Stimulated activated CD8-positive, alpha-beta memory T cell treated with anti-CD3 and anti-CD28 coated beads, Interleukin-7, amount 100 ng/mL, for 24 hours (primary cell): ENCODE measurements at places on chromosomes 6 and 20.

DNA sequence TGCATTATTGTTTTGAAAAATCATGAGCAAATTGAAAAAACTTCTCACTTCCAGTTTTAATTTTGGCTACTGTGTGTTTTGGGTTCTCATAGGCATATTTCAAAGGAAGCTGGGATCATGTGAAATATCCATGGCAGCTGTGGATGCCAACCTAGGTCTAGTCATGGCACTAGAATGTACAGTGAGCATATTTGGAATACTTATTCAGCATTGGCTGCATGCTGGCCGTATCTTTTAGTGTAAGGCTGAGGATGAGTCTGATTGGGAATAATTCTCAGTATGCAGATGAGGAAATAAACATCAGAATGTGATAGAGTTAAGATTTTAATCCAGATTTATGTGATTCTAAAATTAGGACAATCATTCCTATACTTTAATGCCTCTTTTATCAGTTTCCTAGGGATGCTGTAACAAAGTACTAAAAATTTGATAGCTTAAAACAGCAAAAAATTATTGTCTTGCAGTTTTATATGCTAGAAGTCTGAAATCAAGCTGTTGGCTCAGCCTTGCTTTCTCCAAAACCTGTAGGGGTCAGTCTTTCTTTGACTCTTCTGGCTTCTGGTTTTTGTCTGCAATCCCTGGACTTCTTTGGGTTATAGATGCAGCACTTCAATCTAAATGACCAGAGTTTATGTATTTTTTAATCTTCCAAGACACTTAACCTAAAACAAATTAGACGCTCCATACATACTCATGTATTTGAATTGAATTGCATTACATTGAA lies 37.7 kb upstream of the DEFB112 start:
- DNase-seq = no peak

GRCh38 chr6:114142258-114142657 lies 171.3 kb upstream of the HDAC2 start:
- DNase-seq = no peak

GRCh38 chr6:169890049-169890448 lies 138.6 kb downstream of the ERMARD start:
- DNase-seq = no peak

- DNase-seq = no peak
These were observed 43.4 kb downstream of the SPDEF start for GRCh38 chr6:34512738-34513115.

DNA sequence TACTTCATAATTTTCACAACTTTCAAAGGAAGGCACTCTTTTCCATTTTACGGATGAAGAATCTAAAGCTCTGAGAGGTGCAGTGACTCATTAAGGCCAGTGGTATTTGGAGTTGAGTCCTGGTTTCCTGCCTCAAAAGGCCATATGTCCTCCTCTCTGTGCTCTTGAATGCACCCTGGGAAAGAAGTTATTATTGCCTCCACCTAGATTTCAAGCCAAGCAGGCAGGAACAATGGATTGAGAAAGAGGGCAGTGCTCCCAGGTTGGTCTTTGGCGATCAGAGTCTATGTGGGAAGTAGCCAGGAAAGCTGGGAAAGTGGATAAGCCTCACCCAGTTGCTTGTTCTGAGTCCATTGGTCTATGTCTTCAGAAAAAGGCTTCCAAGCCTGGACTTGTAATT lies 165.0 kb downstream of the MAFB start:
- DNase-seq = no peak

DNA sequence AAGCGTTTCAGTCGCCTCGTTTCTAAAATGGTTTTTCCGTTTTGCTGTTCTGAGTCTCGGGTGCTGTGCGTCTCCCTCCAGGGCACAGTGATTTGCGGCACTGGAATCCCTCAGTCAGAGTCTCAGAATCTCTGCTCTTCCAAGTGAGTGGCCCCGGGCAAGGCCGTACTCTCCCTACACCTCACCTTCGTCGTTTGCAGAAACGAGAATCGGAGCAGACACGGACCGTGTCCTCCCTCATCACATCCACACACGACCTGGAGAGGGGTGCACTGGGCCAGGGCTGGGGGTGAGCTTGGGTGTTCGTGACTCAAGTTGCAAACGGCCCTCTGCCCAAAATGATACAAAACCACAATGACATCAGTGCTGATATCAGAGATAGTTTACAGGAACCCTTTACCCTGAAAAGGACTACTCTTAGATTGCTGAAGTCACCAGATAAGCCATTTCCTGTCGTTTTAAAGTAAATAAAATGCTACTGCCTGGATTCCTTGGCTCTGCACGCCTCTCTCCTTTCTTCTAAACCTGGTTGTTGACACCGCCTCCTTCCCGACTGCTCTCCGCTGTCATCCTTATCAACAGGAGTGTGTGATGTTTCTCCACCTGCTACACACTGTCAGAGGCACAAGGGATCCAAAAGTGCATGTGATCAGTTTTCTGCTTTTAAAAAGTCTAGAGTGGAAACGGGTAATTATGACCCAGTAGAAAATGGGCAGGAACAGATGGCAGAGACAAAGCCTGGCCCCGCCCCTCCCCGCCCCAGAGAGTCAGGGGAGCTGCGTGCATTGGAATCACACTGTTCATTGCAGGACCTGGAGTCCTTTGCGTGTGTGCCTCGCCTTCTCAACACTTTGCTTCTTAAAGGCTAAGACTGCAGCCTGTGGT lies 38.4 kb downstream of the KIF25 start:
- no peak for DNase-seq

GRCh38 chr6:13486679-13487121 lies 700 bp downstream of the GFOD1 start:
- DNase-seq = no peak

DNA sequence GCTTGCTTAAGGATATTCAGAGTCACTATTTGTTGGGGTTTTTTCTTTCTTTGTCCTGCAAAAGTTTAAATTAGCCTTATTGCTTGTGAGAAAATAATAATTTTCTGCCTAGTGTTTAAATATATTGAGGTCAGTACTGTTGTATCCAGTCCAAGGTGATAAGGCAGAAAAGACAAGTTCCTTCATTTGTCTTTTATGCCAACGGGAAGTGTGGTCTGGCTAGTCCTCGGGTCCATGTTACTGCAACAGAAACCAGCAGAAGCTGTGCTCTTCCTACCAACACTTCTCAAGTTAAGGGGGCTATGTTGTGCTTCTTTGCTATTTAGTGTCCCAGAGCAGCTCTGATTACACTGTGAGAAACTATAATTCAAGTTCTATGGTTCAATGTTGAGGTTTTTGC lies 301.1 kb downstream of the TBC1D7 start:
- no peak for DNase-seq

DNA sequence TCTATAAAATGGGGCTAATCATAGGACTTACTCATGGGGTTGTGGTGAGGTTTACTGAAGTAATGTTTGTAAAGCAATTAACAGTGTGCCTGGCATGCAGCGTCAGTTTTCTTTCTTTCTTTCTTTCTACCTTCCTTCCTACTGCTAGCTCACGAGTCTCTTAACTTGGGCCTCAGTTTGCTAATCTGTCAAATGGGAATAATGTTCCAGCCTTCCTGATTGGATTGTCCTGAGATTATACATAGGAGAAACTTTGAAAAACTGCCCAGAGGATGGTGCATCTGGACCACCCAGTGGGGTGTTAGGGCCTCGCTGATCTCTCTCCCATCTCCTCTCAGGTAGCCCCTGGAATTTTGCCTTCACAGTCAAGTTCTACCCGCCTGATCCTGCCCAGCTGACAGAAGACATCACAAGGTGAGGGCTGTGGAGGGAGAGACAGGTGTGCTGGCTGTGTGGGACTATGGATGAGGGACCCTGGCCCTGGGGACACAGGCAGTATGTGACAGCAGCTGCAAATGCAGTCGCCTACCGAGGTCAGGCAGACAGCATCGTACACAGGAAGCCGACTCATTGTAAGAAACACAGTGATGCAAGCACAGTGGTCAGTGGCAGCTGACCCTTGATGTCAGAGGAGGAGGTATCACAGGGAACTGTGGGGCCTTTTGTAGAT lies 27.5 kb downstream of the EPB41L1 start:
- DNase-seq = no peak

DNA sequence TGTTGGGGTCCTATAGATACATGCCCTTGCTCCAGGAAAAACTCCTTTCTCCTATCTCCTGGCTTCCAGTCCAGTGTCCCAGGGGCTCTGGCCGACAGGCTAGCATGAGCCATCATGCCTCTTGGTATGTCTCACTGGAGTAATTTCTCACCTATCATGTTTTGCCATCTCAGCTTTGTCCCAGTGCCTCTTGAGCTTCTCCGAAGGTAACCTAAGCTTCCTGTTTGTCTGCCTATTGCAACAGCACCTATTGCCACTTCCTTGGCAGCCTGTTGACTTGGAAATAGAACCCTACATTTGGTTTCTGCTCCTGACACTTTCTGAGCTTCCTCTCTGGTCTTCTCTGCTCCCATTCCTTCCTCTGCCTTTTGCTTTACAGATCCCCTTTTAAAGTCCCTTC lies 197.7 kb downstream of the KCNQ5 start:
- DNase-seq = no peak

DNA sequence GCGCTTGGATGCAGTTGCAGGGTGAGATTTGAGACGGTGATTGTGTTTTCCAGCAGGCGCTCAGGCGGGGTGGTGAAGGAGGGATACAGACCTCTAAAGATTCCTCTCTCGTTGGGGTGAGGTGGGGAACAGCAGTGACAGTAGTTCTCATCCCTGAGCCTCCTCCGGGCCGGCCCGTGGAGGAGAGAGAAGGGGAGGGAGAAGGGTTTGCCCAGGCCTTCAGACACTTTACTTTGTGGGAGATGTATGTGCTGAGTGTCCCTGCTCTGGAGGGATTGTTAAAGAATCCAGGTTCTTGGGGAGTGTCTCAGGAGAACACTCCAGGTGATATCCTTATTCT lies 41.0 kb downstream of the PSMB9 start:
- no peak for DNase-seq

DNA sequence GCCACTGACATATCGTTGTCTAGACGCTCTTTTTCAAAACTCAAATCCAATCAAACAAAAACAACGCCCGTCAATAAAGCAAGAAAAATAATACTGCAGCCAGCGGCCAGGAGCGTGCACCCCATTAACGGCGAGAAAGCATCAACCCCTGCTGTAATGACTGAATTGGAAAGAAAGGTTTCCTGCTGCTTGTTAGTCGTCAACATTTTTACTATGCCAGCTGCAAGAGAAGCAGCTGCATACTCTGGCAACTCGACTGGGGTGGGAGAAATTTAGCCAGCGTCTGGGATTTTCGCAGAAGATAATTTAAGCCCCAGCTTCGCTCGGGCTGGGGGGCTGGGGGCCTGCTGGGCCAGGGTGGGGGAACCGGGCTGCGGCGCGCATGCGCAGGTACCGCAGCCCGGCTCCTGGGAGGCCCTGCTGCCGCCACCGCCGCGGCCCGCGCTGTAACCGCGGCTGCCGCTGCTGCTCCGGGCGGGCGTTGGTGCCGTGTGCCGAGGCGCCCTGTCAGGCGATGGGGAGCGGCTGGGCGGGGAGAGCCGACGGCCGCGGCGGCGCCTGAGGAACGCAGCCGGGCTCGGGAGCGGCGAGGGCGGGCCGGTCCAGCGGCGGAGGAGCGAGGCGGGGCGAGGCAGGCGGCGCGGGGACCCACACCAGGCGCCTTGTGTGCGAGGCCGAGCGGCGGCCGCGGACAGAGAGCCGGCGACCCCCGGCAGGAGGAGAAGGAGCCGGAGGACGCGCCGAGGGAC lies 732 bp upstream of the STXBP5 start:
- DNase-seq = peak; percentile 35

- no peak for DNase-seq
These were observed 30.6 kb upstream of the MYLK2 start for GRCh38 chr20:31788578-31788977.

DNA sequence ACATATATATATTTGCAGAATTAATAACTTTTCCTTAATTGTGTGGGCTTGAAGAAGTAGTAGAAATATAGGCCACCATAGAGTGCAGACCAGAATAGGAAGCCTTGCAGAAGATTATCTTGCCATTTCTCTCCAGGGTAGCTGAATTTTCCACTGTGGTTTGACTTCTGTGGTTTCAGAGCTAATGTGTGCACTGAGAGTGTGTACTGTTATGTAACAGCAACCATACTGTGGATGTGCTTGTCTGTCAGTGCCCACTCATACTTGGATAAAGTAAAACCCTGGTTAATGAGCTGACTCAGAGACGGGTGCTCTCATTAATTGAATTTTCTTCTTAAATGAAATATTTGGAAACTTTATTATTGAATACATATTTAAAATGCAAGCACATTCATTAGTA lies 57.2 kb downstream of the CEP43 start:
- no peak for DNase-seq

GRCh38 chr20:8310618-8311017 lies 178.6 kb downstream of the PLCB1 start:
- DNase-seq = no peak

- no peak for DNase-seq
These were observed 16.8 kb upstream of the DCBLD1 start for GRCh38 chr6:117465691-117466090.

DNA sequence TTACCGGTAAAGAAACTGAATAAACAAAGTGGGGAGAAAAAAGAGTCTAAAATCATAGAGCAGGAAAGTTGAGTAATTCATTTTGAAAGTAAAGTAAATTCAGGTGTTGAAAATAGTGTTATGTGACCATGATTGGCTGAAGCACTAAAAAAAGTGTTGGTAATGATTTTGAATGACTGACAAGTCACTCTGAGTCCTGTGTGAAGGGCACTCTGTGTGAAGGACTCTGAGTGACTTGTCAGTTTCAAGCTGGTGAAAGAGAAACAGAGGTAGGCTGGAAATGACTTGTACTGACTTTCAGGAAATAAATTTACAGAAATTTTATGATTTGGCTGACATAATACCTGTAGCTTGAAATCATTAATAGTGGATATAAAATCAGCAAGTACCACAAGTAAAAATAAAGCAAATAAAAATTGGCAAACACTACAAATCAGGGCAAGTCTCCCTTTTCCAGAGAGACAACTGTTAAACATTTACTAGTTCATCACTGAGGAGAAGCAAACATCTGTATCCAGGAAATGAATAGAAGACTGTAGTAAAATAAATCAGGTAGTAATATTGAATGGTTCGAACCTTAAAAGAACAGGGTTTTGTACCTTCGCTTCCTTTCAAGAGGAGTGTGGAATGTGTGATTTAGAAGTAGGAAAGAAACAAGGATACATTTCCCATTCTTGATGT lies 630.6 kb downstream of the GRIK2 start:
- DNase-seq = no peak

GRCh38 chr20:31823360-31824124 lies 4.4 kb downstream of the MYLK2 start:
- DNase-seq = no peak

DNA sequence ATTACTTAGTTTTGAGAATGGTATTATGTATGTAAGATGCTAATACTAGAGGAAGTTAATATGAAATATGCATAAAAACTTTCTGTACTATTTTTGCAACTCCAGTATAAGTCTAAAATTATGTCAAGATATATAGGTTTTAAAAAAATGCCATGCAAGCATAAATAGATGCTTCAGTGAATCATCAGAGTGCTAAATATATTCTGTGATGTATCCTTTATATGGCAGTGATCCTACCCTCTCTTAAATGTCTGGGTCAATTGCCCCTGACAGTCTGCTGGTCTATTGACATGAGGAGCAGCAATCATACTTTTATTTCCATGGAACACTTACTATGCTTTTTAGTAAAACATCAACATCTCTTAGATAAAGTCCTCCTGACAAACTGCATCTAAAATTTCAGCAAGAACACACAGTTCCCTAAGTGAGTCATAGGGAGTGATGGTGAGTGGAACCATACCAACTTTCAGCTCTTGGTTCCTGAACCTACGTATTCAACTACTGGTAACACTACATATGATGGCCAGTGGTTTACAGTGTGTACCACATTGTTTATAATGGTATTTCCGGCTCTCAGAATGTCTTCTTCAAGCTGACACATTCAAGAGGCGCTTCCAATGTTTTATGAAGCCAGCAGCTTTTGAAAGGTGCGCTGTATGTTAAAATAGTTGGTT lies 928.7 kb upstream of the GJE1 start:
- no peak for DNase-seq
